ENCODE measurements at places on chromosomes 1 and 21.

DNA sequence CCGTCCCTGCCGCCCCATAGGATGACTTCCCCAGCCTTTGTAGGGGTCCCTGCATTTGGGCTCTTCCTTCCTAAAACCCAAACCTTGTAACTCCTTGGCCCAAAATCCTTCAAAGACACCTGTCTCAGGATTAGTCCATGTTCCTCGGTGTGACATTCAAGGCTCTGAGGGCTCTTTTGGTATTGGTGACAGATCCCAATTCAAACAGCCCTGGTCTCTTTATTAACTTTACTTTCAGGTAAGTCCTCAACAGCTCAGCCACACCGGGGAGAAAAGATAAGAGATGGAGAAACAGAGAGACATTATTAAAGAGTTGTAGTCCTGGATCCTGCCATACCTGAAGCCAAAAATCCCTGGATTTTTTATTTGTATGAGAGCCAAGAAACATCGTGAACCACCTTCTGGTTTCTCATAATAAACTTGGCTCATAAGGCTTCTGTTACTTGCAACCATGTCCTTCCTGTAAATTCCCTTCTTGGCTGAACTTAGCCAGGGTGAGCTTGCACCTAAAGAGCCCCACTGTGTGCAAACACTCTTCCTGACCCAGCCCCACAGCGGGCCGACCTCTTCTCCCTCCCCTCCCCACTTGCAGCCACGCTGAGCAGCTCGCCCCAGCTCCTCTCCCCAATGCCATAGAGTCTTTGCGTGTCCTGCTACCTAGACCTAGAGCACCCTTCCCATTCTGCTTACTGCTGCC, 7.9 kb upstream of the MATN1 start:
- DNase-seq: no peak

DNA sequence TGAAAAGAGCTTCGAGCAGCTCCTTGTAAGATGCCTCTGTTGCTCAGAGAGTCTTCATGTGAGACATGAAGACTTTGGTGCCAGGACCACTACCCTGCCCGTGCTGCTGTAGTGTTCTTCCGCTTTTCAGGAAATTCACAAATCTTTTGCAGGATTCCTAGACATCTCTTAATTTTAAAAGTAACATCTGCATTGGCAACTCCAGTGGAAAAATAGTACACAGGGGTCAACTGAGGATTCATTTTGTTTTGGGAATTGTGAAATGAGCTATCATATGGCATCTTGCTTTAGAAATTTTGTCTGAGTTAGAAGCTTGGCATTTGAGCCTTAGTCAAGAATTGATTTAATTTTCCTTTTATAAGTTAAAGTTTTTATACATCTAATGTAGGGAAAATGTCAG, 7.2 kb downstream of the PRDM2 start:
- DNase-seq: no peak

DNA sequence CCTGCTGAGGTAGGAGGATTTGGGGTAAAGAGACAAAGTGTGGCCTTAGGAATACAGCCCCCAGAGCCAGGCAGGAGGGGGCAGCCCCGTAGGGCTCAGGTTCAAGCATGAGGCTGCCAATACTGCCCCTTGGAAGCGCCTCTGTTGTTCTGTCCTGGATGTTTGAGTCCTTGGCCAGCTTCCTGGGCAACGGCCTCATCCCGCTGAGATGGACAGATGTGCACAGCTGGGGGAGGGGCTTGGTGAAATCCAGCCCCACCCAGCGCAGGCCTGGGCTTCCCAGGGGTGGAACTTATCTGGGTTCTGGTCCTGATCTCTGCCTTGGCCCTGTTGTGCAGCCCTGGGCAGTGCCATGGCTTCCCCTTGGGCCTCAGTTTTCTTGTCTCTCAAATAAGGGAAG, 34.8 kb upstream of the MAN1C1 start:
- DNase-seq: no peak

- DNase-seq: no peak
Observed at GRCh38 chr1:181742426-181742825, 259.1 kb downstream of the CACNA1E start.

DNA sequence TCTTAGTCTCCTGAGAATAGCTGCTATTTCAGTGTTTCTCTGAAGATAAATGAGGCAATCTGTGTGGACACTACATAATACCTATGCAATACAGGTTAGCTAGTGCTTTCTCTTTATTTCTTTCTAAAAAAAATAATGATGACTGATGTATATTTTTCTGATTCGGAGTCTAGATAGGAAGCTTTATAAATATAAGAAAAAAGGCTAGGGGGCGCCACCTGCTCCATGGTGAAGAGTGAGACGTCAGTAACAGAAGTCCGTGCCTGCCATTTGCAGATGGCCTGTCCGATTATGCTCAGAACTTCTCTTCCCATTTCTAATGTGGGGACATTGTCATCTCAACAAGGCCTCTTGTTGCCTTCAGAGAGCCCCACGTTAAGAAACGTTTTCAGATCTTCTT, 26.4 kb downstream of the QSOX1 start:
- DNase-seq: no peak

- peak; percentile 30 for DNase-seq
Observed at GRCh38 chr1:97093741-97094140, 372.2 kb downstream of the PTBP2 start.

DNA sequence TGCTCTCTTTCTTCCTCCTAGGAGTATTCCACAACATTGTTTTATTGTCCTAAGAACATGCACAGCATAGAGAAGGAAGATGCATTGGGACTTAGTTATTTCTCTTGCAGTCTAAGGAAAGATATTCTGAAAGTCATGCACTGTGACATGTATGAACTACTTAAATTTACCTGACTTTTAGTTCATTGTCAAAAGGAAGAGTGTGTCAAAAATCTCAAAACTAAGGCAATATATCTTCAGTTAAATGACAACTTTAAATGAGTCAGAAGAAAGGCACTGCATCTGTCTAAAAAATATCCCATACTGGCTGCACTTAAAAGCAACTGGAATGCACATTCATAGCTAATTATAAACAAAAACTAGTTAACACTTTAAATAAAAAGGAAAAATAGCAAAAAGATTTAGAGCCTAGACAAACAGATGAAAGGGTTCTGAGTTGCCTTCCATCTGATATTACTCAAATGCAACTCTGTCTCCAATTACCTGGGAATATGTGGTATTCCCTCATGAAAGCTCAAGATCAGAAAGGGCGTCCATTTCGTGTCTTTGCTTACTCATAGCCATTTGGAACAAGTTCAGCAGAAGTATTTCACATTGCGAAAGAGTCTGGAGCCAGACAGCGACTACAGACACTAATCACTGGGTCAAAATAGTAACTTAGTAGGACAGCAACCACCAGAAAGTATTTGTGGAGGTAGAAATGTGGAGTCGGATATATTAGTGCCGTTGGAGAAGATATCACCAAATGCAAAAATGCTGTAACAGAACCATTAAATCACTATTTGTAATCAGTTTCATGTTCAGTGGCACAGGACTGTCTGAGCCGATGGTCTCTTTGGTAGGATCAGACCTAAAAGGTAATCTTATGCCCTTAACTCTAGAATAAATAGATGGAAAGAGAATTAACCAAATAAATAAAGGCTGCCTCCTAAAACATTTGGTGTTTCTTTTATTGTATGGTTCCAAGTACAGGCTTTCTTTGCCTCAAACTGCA, 225.7 kb downstream of the GREM2 start:
- peak; percentile 90 for DNase-seq

GRCh38 chr21:27301220-27301619, 334.3 kb upstream of the ADAMTS5 start:
- no peak for DNase-seq

GRCh38 chr21:42627527-42628289, 25.7 kb upstream of the PDE9A start:
- DNase-seq: no peak

- no peak for DNase-seq
Observed at GRCh38 chr1:150563340-150564038, 14.3 kb downstream of the ADAMTSL4 start.

- no peak for DNase-seq
Observed at GRCh38 chr1:234397732-234398131, 24.5 kb downstream of the COA6 start.

GRCh38 chr1:56080123-56080522, 499.2 kb downstream of the PLPP3 start:
- no peak for DNase-seq

- DNase-seq: no peak
Observed at GRCh38 chr21:33816174-33816573, 99.4 kb downstream of the ATP5PO start.

DNA sequence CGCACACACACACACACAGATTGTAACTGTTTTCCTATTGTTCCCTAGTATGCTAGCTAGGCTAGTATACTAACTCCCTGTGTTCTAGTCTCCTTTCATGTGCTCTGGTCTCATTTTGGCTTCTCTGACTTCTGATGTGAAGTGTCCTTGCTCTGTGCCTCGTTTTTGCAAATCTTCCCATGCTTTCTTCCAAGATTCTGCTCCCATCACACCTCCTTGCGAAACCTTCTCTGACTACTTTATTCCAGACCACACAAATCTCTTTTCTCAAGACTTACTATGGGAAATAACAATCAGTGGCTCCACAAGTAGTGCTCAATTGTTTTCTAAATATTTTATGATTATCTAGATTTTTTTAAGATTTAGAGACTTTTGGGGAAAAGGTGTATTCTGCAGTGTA, 10.3 kb downstream of the PRRX1 start:
- DNase-seq: peak; percentile 53

- DNase-seq: no peak
Observed at GRCh38 chr21:41507521-41508414, at the start of gene TMPRSS2. Gene TMPRSS2, minus strand, starts transcription at chr21:41508158. Its CDS starts 10,025 bp downstream, at chr21:41498133.

- no peak for DNase-seq
Observed at GRCh38 chr1:52266507-52266906, 99.5 kb downstream of the CC2D1B start.

DNA sequence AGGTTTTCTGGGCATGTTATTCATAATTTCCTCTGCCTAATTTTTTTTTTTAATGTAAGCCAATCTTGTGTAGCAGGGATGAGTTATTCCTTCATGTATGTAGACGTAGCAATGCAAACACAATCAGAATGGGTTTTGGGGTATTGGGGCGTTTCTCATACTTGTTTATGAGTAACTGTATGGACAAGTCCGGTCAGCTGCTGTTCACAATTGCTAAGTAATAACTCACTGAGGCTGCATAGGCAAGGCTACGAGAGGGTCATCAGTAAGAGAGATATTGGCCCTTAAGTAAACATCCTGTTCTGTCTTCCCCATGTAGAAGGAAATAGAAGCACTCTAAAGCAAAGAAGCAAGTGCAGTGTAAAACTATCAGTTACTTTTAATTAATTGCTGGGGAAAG, 9.5 kb upstream of the TARS2 start:
- no peak for DNase-seq

DNA sequence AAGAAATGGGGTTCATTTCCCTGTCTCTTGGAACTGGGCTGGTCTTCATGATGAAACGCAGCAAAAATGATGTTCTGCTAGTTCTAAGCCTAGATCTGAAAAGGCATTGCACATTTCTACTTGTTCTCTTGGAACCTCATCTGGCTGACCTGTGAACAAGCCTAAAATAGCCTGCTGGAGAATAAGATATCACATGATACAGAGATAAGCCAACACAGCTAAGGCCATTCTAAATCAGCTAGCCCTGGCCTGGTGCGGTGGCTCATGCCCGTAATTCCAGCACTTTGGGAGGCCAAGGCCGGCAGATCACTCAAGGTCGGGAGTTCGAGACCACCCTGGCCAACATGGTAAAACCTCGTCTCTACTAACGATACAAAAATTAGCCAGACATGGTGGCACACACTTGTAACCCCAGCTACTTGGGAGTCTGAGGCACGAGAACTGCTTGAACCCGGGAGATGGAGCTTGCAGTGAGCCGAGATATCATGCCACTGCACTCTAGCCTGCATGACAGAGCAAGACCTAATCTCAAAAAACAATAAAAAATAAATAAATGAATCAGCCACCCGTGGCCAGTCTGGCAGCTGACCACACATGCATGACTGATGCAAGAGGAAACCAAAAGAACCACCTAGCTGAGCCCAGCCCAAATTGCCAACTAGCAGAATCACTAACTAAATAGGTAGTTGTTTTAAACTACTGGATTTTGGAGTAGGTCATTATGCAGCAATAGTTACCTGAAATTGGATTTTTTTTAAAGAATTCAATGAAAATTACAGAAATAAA, 18.0 kb downstream of the CD244 start:
- DNase-seq: no peak

DNA sequence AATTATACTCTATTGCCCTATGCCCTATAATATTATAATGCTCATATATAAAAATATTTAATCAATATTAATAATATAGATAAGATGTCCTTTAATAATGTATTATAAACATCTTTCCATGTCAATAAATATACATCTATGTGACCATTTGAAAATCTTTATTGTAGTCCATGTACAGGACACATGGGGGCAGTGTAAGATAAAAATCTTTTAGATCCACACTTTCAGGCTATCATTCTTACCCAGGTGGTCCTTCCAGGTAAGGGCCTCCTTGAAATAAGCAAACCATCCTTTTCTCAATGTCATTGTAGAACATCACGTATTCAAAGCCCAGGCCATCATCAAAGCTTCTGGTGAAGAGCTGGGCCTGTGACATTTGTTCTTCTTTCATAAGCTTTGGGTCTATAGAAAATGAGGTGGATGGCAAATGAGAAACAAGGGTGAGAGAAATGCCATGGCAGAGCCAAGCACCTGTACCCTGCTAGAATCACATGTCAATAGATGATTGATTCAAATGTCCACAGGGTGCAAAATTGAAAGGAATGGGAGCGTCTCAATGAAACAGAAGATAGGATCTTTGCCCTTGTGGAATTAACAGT, 20.2 kb downstream of the THEM4 start:
- no peak for DNase-seq

GRCh38 chr1:236089046-236089773, 24.3 kb upstream of the NID1 start:
- no peak for DNase-seq

DNA sequence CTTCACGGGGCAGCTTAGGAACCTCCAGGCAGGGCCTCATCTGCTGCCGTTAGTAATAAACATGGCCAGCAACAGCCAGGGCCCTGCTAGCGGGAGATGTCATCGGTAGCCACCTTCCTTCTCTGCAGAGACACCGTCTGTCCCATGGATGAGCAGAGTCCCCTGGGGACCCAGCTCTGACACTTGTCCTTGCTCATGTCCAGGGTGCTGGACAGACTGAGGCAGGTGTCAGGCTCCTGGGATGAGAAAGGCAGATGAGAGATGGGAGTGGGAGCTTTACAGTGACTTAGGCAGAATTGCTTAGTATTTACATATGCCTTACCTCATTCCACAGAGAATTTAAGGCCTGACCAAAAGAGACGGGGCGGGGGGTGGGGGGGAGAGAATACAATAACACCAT, 25.0 kb downstream of the CAPN2 start:
- DNase-seq: no peak

- no peak for DNase-seq
Observed at GRCh38 chr1:38131024-38131585, 84.5 kb upstream of the POU3F1 start.

GRCh38 chr1:230149751-230150584, 82.9 kb downstream of the GALNT2 start:
- DNase-seq: no peak

GRCh38 chr1:58162952-58163550, 383.5 kb downstream of the OMA1 start:
- peak; percentile 28 for DNase-seq

DNA sequence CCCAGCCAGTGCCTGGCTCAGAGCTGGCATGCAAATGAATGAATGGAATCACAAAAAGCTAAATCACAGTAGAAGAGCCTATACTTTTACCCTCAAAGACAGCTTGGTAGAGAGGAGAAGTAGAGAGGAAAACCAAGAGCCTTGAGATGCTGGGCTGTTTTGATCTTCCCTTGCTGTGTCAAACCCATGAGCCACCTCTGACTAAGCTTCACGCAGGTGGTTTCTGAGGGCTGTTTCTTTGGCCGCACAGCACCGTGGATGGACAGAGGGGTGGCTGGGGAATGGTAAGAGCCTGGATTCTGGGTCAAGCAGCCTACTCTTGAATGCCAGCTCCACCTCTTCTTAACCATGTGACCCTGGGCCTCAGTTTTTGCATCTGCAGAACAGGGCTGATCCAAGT, 18.6 kb downstream of the ABCG1 start:
- no peak for DNase-seq

Measured in GM04503 (cell line).